ENCODE measurements at places on chromosomes 3 and 15.

DNA sequence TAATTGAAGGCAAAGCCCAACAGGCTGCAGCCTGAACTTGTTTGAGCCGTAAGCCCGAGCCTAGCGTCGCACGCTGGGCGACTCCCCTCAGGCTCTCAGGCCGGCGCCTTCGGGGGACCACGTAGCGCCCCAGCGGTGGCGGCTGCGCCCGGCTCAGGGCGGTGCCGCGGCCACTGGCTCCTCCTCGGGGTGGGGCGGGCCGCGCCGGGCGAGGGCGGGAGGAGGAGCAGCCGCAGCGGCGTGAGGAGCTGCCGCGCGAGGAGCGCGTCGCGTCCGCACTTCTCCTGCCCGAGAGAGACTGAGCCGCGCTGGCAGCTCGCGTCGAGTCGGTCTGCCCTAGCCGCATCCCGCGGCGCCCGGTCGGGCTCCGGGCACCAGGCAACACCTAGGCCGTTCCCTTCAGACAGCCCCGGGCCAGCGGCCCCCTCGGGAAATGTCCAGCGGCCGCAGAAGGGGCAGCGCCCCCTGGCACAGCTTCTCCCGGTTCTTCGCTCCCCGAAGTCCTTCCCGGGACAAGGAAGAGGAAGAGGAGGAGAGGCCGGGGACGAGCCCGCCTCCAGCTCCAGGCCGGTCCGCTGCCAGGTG lies at the start of gene CRYBG3:
Gene CRYBG3 (plus strand): TSS at position 238 of the 585 bp plus-strand sequence. CDS start 196 bp downstream, at position 434.
- peak; percentile 77 for DNase-seq

DNA sequence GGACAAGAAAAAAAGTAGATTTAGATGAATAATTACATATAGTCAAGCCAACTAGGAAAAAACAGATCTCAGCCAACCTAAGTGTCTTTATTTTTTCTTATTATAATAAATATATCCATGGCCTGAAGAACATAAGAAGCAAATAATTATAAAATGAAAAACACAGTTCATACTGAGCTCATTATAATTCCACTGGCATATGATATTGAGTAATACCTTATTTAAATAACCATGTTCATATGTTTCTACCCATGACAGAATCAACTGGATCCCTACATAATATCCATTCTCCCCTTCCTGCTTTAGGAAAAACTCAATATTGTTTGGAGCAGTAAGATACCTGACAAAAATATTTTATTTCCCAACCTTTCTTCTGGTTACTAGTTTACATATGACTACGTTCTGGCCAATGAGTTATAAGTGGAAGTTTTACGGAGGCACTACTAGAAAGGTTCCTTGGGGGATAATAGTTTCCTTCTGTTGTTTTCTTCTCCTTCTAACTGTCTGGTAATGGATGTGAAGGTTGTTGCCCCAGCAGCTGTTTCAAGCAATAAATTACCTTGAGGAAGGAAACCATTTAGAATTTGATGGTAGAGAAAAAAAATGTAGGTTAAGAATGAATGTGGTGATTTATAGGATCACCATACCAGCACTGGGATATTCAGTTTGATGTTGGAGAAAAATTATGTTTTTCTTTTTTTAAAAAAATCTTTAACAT lies 184.1 kb upstream of the MBNL1 start:
- DNase-seq, result no peak

- DNase-seq, result no peak
Measured at GRCh38 chr15:72933976-72934375, 118.3 kb upstream of the NEO1 start.

DNA sequence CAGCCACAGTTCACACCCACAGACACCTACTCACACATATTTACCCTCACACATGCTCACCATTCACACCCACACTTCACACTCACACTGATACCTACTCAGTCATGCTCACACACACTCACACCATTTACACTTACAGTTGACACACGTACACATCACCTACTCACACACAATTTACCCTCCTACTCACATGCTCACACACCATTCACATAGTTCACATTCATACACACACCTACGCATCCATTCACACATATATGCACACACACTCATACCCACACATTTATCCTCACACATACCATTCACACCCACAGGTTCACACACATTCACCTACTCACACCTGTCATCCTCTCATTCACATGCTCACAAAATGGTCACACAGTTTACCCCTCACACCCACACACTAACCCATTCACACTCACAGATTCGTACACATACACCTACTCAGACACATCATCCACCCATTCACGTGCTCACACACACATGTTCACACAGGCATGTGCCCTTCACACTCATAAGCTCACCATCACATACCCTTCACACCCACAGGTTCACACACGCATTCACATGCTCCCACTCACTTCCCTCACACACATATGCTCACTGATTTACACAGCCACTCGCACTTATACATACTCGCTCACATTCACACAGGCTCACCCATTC lies 42.3 kb downstream of the HMCES start:
- no peak for DNase-seq

GRCh38 chr3:165742351-165742750 lies 94.9 kb downstream of the BCHE start:
- no peak for DNase-seq

DNA sequence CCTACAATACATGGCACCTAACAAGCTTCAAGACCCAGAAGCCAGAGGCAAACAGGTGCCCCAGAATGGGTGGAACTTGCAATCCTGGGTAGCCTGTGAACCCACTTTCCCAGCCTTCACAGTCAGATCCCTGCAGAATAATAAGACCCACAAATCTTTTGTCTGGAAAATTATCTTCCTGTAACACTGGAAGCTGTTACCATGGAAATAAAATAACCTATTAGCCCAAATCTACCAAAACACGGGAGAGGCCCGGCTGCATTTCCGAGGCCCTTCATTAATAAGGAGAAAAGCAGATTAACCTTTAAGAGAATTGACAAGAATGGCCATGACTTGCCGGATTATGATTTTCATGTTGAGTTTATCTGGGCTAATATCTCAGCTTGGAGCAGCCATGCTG lies 256.1 kb upstream of the PROK2 start:
- DNase-seq, result no peak

GRCh38 chr15:101801048-101801447 lies 2.3 kb upstream of the OR4F6 start:
- no peak for DNase-seq

- no peak for DNase-seq
Measured at GRCh38 chr15:62546628-62547027, 381.5 kb upstream of the C2CD4B start.

DNA sequence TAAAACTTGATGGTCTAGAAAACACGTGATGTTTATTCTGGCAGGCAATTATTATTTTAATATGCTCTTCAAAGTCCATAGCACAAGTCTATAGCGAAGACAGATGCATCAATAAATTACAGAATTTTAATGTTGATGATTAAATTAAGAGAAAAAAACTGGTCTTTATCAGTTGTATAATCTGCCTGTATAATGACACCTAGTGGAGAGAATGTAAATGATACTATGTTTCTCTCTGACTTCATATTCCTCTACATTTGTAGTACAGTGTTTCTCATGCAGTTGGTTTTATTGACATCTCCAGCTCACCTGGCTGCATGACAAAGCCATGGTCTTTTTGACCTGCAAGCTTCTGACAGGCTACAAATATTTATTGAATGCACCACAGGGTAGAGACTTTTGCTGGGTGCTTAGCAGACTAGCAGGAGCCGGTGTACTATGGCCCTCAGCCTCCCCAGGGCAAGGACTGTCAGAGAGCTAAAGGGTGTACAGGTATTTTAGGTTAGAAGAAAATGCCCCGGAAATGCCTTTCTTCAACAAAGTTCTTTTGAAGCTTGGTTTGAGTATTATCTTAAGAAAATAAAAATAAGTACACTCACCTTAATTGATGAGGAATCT lies 289.9 kb downstream of the GAP43 start:
- no peak for DNase-seq

All from activated CD8-positive, alpha-beta memory T cell treated with anti-CD3 and anti-CD28 coated beads for 48 hours (primary cell).